ENCODE measurements at places on chromosomes 5 and 9.

GRCh38 chr5:154273028-154273617, 82.6 kb downstream of the GALNT10 start:
- DNase-seq, result no peak

- no peak for DNase-seq
Measured at GRCh38 chr5:65837139-65837538, 89.2 kb upstream of the ERBIN start.

DNA sequence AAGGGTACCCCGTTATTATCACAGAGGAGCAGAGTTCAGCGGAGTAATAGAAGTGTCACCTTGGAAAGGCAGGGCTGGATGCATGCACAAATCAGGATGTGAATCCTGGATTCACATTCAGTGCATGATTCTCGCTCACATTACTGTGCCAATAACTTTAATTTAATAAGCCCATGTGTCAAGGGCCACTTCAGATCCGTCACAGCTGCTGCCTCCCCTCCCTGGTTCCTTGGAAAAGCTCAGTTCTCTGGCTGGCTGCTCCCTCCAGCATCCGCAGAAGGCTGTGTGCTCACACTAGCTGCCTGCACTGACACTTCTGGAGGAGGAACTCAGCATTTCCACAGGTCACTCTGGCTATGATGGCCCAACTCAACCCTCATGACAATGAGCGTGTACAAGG, 256.8 kb upstream of the ADAMTS16 start:
- DNase-seq, result peak; percentile 95

DNA sequence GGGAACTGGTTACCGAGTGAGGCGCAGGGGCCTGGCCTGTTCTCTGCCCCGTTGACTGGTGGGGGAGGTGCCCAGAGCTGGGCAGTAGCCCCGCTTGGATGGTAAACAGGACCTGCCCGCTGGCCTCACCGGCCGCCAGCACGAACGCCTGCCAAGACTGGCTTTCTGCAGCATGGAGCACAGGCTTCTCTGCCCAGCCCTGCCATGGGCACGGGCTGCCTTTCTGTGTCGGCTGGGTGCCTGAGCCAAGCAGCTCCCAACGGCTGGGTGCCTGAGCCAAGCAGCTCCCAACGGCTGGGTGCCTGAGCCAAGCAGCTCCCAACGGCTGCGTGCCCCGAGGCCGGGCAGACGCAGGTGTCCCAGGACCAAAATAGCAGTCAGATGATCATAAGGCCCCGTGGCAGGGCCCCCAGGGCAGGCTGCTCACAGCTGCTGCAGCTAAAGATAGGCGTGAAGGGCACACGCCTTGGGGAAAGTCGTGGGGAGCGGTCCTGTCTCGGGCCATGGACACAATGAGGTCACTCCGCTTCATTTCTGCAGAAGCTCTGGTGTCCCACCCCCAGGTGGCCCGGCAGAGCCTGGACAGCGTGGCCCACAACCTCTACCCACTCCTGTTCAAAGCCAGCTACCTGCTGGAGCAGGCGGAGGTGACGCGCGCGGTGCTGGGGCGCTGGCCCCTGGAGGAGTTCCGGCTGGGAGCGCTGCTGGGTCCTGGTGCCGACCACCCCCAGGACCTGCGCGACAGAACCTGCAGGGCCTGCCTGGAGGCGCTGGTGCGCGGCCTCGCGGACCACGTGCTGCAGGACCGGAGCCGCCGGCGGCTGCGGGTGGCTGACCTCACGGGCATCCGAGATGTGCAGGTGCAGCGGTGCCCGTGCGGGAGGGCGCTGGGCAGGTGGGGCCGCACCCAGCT, at the start of gene LRRC14B:
TSS of gene LRRC14B (plus strand) at position 460 of the 913 bp plus-strand sequence. CDS start at position 504, 44 bp downstream.
- no peak for DNase-seq

- DNase-seq, result peak; percentile 59
Measured at GRCh38 chr5:126676195-126676624, 75.5 kb downstream of the PHAX start.

DNA sequence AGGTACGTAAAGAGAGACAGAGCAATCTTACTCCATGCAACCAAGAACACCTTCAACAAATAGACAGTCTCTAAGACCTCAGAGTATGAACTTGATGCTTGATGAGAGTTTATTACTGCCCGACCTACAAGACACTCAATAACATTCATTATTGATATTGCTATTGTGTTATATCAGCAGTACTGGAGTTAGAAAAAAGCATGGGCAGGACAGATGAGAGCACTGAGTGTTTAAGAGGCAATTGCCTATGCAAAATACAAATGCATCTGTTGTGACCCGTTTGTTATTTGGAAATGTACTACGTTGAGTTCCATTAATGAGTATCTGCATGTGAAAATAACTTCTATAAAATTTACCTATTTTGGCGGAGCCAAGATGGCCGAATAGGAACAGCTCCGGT, 8.1 kb upstream of the MARCOL start:
- no peak for DNase-seq

DNA sequence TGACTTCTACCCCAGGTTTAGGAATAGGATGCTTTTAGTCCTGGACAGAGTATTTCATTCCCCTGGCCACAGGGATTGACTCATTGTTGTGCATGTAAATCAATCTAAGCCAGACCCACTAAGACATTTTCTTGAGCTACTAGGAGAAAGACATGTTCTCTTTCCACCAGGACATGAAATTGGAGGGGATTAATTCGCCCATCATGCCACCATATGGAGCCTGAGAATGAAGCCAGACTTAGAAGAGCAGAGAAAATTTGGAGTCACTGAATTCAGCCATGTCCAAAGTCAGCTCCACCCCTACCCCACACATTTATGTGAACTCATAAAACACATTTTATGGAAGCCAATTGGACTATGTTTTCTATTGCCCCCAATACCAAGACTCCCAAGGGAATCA, 322.5 kb downstream of the NFIB start:
- no peak for DNase-seq

GRCh38 chr9:104774831-104775573, 11.1 kb downstream of the NIPSNAP3B start:
- no peak for DNase-seq

DNA sequence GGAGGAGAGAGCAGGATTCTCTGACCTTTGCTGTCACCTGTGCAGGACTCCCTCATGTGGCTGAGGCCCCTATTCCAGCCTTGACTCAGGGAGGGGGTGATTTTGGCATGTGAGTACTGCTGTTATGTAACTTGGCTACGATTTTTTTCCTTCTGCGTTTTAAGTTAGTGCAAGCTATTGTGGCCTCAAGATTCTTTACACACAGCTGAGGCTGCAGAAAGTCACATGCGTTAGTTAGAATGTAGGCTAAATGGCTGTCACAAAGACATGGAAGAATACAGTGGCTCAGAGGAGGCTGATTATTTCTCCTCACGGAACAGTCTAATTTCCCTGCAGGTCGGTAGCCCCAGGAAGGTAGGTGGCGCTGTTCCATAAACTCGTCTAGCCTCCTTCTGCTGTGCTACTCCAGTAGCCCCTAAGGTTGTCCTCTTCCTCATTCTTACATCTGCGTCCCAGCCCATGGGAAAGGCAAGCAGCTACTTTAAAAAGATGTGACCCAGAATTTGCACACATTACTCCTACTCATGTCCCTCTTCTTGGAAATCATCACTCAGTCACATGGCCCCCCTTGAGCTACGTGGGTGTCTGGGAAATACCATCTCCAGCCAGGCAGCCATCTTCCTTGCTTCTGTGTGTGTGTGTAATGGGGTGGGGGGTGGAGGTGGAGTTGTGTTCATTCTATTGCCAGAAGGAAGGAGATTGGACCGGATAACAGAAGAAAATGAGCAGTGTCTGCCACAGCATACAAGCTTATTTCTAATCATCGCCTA, 486.6 kb downstream of the CCDC171 start:
- DNase-seq, result peak; percentile 28

DNA sequence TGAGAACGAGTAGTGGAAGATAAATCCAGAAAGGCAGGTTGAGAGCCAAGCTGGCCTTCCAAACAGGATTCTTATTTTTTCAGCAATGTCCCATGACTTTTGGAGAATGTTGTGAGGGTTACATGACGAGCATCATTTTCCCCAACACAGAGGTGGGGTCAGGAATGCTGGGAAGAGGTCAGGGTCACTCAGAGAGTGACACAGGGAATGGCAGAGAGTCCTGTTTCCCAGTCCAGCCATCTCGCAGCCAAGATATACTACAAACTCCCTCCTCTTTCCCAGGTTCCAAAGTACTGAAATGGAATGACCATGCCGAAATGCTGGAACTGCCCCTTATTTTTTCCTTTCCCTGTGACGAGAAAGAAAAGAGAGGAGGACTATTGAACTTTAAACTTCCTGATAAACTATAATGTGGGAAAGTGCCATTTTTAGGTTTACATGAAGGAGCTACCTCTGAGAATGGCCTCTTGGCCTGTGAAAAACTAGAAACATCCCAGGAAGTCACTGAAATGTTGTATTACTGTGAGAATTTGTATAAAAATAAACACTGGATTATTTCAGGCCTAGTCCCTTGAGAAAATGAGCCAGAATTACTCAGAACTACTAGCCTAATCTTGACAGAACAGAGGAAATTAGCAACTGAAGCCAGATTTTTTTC, 420.4 kb downstream of the CETN3 start:
- no peak for DNase-seq

GRCh38 chr9:114203410-114204140, 48.2 kb downstream of the COL27A1 start:
- DNase-seq, result no peak

GRCh38 chr5:171826132-171826531, 40.5 kb downstream of the SMIM23 start:
- no peak for DNase-seq

GRCh38 chr5:160685695-160686094, 166.3 kb downstream of the ATP10B start:
- peak; percentile 63 for DNase-seq
